ENCODE measurements at places on chromosomes 3 and 15.

GRCh38 chr15:64858021-64858575 is 16.4 kb downstream of the PLEKHO2 start:
- no peak for DNase-seq

DNA sequence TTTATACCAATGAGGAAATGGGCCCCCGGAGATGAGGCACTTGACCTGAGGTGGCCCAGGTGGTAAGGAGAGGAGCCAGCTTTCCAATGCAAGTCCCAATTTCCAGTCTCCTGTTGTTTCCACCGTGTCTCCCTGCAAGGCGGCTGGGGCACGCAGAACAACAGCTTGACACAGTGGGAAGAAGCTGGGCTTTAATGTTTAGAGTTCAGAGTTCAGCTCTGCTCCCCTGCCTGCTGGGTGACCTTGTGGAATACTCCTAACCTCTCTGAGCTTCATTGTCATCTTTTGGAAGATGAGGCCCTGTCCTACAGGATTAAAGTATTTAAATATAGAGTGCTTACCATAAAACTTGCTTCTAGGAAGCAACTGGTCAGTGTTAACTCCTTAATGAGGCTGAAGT is 80.3 kb downstream of the SMAD3 start:
- no peak for DNase-seq

- no peak for DNase-seq
Observed at GRCh38 chr3:14761121-14761672, 57.6 kb upstream of the FGD5 start.

GRCh38 chr15:93088200-93088980 is 621 bp downstream of the RGMA start:
- no peak for DNase-seq

- DNase-seq: no peak
Observed at GRCh38 chr15:80579611-80580010, 115.5 kb upstream of the ABHD17C start.

DNA sequence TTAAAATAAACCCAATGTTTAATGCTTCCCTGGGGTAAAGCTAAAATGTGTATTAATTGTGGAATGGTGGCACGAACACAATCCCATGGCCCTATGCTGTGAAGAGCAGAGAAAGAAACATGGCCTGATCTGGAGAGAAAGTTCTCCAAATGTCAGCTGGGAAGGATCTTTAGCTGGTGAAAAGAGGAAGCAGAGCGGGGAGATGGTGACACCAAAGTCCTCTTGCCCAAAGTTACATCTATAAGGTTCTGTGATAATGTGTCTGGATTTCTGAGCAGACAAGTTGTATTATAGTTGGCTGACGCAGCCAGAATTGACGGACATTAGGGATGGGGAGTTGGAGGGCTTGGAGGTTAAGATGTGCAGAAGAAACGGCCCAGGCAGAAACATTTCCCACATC is 196.2 kb downstream of the CHST2 start:
- DNase-seq: no peak

DNA sequence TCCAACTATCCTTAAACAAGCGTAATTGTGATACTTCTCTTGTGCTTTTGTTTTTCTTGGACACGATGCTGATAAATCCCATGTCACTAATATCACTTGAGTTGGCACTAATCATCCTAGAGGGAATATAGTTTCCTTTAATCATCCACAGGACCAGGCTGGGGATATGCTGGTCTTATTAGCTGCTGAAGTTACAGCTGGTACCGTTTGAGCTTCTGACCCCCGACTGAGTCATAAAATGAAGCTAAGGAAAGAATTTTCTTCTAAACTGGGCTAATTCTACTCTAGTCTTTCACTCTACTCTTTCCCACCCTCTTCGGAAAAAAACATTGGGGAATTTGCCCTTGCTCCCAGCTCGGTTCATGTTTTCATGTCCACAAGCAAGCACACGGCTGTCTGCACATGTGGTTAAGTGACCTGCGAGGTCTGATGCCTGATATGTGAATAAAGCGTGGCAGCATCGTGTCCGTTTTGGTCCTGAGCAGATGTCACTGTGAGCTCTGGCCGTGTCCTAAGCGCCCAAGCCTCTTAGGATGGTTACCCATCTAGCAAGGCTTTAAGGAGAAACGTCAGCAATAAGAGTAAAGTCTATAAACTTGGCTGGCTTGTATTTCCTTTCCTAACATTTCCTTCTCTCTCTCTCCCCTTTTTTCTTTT is 223.7 kb downstream of the ITPR1 start:
- no peak for DNase-seq

- DNase-seq: no peak
Observed at GRCh38 chr3:33437556-33438283, 2.5 kb downstream of the UBP1 start.

GRCh38 chr3:166285001-166285400 is 447.8 kb upstream of the BCHE start:
- no peak for DNase-seq

DNA sequence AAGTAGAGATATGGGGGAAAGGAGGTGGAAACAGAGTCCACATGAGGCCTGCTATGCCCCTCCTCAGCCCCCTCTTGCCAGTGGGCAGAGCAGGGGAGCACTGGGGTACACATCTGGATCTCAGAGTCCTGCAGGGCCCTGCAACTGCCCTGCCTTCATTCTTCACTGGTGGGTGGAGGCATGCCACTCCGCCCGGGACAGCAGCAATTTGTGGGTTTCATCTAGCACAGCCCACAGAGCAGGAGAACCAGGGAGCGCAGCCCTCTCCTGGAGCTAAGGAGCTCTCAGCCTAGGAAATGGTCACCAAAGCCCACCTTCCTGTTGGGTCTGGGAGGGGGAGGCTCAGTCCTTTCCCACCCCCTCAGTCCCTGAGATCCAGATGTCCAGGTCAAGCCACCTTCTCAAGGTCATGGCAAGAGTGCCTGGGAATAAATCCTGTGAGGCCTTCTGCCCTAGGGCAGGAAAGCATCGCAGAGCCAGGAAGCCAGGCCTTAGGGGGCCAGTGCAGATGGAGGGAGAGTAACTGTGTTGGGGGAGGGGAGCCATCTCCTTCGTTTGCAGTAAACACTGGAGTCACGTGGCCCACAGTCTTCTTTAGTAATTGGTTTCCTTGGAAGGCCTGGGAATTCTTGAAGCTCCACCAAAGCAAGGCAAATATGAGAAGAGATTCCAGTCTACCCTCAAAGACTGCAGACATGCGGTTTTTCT is 31.0 kb downstream of the ANP32A start:
- no peak for DNase-seq

DNA sequence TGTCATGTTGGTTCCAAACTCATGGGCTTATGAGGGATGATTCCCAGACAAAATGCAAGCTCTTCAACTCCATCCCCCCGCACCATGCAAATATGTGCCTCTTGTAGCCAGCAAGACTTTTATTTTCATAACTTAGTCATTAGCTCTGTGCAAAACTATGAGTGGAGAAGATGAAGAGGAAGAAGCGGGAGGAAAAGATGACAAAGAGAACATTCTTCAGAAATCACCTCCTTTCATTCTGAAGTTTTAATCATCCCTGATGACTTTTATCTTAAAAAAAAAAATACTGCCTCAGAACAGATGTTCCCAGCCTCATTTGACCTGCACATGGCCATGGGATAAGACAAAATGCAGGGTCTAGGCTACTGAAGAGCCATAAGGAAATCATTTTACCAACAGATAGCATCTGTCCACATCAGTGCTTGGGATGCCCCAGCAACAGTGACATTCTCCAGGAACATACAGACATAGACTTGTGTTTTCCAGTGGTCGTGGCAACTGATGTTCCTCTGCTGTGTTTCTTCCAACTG is 145.5 kb downstream of the WNT5A start:
- no peak for DNase-seq

DNA sequence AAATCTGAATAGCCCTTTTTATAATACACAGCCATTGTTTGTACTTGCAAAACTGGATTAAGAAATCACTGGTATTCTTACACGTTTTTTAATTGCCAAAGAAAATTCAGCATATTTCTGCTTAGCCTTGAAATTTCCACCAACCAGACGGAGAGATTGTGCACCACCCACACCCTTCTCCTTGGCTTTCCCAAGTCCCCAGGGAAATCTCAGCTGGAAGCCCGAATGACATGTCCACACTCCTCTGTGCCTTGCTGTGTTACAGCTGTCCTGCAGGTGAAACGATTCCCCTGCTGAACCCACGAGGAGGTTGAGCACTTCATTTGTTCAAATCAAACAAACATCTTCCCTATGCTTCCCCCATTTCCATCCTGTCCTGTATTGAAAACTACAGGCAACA is 49.6 kb upstream of the PPARG start:
- DNase-seq: no peak

GRCh38 chr15:61200626-61201025 is 28.5 kb downstream of the RORA start:
- DNase-seq: no peak

DNA sequence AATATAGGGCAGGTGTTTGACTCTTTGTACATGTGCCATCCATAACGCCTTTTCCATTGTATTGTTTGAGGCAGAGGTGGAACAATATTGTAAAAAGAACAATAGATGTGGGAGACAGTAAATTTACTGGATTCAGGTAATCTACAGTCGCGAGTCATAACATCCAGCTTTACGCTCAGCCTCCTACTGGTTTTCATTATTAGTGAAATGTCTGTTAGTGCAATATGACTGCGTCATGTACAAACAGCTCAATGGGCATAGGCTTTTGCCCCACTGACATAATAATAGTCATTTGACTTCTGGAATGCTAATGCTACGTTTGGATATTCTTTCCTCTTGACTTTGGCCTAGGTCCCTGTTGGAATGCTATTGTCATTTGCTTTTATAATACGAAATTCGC is 9.5 kb downstream of the CACNA2D3 start:
- no peak for DNase-seq

DNA sequence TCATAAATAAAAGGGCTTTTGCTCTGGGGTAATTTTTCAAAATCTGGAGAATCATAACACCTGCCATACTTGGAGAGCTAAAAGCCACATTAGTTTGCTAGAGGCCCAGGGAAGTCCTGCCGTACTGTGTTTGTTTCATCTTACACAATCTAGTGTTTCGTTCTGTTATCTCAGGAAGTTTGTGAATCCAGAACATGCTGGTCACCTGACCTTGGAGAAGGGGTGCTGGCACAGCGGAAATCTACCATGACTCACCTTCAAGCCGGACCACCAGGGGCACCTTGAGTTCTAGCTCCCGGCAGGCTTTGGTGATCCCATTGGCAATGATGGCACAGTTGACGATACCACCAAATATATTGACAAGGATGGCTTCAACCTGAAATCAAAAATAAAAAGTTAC is 253.9 kb downstream of the SUCLG2 start:
- no peak for DNase-seq

- peak; percentile 20 for DNase-seq
Observed at GRCh38 chr3:37668818-37669610, 192.7 kb upstream of the CTDSPL start.

GRCh38 chr3:124920718-124921117 is 13.8 kb downstream of the MUC13 start:
- DNase-seq: no peak

DNA sequence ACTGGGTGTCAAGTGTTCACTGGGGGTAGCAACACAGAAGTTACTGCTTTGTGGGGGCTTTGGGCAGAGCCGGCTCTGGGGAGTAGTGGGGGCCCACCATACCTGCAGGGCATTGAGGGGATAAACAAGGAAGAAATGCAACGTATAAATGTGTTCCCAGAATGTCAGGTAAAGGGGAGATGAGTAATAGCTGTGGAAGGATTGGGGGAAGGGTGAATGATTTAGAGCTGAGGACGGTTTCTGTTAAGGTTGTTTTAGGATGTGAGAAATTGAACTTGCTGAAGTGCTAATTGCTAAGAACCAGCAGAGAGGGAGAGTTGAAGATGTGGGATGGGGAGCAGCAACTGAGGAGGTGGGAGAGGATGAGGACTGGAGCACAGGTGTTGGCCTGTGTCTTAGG is 10.7 kb downstream of the SCG5 start:
- DNase-seq: no peak

DNA sequence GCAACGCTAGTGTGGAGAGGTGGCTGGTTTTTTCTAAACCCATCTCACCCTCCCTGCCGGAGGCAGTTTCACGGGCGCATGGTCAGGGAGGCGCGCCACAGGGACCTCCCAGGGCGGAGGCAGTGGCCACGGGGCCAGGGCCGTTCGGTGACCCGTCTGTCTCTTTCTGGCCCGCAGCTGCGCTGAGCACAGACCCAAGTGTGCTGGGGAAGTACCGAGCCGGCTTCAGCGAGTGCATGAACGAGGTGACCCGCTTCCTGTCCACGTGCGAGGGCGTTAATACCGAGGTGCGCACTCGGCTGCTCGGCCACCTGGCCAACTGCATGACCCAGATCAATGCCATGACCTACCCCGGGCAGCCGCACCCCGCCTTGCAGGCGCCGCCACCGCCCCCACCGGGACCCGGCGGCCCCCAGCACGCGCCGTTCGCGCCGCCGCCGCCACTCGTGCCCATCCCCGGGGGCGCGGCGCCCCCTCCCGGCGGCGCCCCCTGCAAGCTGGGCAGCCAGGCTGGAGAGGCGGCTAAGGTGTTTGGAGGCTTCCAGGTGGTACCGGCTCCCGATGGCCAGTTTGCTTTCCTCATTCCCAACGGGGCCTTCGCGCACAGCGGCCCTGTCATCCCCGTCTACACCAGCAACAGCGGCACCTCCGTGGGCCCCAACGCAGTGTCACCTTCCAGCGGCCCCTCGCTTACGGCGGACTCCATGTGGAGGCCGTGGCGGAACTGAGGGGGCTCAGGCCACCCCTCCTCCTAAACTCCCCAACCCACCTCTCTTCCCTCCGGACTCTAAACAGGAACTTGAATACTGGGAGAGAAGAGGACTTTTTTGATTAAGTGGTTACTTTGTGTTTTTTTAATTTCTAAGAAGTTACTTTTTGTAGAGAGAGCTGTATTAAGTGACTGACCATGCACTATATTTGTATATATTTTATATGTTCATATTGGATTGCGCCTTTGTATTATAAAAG is 1.8 kb downstream of the HES1 start:
- no peak for DNase-seq

DNA sequence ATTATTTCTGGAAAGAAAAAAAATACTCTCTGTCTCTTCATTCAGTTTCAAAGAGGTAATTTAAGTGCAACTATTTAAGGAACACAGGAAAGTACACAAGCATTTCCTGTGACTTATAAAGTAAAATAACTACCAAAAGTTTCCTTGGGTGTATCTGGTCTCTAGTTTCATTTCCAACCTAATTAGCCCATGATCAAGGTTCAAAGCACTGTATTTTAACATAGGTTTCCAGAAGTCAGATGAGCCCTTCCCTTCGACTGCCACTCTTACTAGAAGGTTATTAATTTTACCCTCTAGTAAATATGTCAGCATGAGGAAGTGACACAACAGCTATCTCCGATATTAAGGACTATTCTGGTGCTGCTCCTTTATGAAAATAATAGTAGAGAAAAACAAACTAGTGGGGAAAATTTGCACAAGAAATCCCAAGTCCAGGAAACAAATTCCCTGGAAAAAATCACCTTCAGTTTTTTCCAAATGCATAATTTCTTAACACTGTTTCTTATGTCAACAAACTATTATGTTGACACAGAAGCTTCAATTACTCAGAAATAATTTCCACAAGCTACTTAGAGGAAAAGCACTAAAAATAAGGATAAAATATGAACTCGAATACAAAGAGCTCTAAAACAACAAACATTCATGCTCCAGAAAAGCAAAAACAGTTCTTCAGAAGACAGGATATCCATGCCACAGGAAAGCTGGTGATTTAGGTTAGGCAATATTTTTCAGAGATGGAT is 35.3 kb downstream of the CCPG1 start:
- no peak for DNase-seq

- DNase-seq: no peak
Observed at GRCh38 chr3:35664460-35664919, 25.2 kb downstream of the ARPP21 start.
